ENCODE measurements at places on chromosomes 13 and 19.

GRCh38 chr13:35309706-35310105, 166.8 kb downstream of the MAB21L1 start:
- DNase-seq, result no peak

- no peak for DNase-seq
Measured at GRCh38 chr13:33208290-33209220, 77.0 kb downstream of the STARD13 start.

DNA sequence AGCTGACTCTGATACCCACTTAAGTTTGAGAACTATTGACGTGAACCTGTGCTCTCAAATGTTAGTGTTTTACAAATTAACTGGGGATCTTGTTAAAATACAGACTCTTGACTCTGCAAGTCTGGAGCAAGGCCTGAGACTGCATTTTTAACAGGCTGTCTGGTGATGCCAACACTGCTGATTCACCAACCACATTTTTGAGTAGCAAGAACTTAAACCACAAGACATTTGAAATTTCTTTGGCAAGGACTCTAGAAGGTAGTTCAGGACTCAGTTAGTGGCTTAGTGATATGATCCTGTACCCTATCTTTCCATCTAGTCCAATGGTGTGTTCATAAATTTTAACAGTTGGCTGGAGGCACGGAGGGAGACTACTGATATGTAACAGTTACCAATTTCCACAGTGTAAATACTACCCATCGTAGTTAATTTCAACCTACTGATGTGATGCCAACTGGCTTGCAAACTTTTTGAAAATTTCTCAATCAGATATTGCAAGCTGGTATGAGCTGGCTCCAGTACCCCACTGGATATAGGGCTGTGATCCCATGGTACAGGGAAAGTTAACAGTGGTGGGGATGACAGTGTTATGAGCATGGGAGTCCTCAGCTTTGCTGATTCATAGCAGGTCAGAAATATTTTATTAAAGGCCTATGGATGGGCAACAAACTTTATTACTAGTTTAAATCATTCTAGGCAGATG, 255.1 kb downstream of the TBC1D4 start:
- DNase-seq, result no peak

GRCh38 chr13:31286930-31287329, 87.2 kb downstream of the B3GLCT start:
- no peak for DNase-seq

GRCh38 chr13:86201477-86201876, 402.3 kb upstream of the SLITRK6 start:
- no peak for DNase-seq

DNA sequence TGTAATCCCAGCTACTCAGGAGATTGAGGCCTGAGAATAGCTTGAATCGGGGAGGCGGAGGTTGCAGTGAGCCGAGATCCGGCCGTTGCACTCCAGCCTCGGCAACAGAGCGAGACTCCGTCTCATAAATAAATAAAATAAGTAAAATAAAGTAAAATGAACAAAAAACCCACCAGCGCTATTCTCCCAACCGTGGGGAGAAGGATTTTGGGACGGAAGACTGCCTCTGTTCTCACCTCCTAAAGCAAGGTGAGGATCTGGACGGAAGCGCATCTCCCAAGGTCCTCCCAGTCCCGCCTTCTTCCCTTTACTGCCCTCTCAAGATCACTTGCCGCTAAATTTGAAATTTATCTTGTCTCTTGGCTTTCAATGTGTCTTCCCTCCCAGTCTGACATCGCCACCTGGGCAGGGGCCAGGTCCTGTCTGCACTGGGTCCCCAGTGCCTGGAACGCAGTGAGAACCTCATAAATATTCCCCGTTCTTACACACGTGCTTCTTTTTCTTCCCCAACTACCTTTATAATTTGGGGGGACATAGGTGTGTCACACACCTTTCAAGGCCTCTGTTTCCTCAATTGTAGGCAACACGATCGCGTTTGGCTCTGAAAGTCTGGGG, 1.2 kb upstream of the DNAJB1 start:
- no peak for DNase-seq

- DNase-seq, result no peak
Measured at GRCh38 chr19:30665449-30665848, 293.3 kb downstream of the ZNF536 start.

- DNase-seq, result no peak
Measured at GRCh38 chr13:79228972-79229371, 177.1 kb downstream of the RBM26 start.

GRCh38 chr13:40233731-40234195, 432.7 kb downstream of the FOXO1 start:
- no peak for DNase-seq

GRCh38 chr19:52138983-52139251, 821 bp downstream of the ZNF616 start:
- no peak for DNase-seq

- DNase-seq, result no peak
Measured at GRCh38 chr19:13337181-13337580, 169.1 kb downstream of the CACNA1A start.

DNA sequence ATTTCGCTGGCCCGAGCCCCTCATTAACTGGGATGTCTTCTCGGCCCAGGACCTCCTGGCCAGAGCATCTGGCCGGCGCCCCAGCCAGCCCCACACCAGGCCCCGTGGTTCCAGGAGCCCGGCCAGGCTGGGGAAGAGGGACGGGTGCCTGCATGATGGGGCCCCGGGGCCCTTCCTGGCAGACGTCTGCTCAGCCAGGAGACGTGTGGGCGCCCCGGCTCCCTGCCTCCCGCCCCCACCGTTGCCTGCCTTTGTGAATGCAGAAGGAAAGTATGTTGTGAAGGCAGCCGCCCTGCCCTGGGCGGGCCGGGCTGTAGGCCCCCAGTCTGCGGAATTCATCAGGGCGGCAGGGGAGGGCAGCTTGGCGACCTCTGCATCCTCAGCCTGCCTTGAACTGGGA, 4.4 kb upstream of the COMP start:
- DNase-seq, result no peak

DNA sequence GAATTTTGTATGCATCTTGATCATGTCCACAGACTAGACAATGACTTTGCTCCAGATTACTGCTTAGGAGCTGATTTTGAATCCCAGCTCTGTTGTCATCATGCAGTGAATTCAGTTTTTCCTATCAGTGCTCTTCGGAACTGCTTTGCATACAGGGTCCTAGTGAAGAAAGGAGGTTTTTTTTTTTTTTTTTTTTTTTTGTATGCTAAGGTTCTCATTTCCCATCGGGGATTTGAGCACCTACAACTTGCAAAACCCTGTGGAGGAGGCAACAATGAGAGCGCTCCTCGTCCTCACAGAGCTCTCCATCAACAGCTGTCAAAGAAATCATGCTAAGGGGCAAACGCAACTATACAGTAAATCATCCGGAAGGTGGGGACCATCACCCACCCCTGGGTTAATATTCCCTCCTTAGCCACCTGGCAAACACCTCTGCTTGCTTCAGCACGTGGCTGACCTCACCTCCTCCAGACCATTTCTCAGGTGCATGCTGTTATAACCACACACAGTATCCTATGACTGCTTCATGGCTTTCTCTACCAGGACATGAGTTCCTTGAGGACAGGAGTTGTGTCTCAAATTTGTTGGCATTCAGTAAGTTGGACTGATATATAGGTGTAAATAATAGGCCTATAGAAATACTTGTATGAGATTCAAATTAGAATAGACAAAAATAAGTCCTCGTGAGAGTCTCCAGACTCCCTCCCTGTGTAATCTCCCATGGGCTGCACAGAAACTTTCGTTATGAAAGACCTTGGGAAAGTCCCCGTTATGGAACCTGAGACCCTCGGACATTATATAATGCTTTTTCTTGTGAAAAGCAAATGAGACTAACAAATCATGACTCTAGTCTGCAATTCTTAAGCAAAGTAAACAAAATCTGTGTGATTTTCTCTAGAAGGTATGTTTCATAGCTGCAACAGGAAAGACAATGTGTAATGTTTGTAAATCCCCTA, 113.8 kb downstream of the KATNAL1 start:
- no peak for DNase-seq

- DNase-seq, result peak; percentile 25
Measured at GRCh38 chr19:46717716-46718143, 816 bp upstream of the PRKD2 start.

DNA sequence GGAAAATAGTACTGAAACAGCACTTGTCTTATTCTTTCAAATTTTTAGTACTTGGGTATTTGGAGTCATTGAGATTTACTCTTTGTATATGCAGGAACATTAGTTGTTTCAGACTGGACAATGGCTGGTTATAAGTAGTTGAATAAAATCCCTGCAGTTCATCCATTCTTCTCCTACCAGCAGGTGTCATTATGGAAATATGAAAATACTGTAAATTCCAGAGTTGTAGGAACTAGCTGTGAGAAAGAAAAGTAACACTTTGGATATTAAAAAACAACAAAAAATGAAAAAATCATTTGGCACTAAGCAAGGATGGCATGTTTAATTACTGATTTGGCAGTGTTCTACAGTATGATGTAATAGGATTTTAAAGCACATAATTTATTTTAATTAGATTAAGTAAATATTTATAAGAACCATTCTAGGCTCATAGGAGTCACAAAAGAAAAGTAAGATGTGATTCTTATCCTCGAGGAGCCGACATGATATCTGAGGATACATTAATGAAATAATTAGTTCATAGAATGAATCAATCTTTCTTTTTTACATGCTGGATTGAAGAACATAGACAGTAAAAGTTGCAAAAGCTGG, 155.3 kb downstream of the KCNRG start:
- DNase-seq, result no peak

- DNase-seq, result no peak
Measured at GRCh38 chr13:73254827-73255226, 196.0 kb downstream of the KLF5 start.

DNA sequence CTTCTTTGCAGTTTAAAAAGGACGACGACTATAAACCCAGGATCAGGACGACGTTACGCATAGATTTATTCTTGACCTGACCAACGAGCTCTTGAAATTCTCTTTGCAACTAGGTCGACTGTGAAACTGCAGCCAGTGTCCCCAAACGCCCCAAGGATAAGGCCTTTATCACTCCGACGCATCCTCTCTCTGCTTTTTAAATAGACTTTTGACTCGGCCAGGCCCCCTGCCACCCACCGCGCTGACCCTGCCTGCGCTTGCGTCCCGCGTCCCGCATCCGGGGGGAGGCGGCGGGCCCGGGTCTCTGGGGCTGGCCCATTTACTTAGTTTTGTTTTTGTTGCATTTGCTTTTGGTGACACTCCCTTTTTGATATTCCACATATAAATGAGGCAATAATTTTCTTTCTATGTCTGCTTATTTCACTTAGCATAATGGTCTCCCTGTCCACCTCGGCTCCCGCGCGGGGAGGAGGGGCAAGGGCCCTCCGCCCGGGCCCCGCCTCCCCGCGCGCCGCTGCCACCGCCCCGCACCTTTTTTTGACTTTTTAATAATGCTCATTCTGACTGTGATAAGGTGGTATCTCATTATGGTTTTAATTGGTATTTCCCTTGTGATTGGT, 17.4 kb downstream of the RB1 start:
- no peak for DNase-seq

DNA sequence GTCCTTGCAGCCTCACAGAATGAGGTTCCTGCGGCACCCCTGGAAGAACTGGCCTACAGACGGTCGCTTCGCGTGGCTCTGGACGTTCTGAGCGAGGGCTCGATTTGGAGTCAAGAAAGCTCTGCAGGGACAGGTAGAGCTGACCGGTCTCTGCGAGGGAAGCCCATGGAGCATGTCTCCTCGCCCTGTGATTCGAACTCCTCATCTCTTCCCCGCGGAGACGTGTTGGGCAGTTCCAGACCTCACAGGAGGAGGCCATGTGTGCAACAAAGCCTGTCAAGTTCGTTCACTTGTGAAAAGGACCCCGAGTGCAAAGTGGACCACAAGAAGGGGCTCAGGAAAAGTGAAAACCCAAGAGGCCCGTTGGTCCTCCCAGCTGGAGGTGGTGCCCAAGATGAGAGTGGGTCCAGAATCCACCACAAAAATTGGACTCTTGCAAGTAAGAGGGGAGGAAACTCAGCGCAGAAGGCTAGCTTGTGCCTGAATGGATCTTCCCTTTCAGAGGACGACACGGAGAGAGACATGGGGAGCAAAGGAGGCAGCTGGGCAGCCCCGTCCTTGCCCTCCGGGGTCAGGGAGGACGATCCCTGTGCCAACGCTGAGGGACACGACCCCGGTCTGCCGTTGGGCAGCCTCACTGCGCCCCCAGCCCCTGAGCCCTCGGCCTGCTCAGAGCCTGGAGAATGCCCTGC, 23.4 kb upstream of the NDUFS7 start:
- DNase-seq, result no peak

GRCh38 chr13:83839146-83839545, 43.1 kb downstream of the SLITRK1 start:
- no peak for DNase-seq

- peak; percentile 72 for DNase-seq
Measured at GRCh38 chr19:9586764-9587163, 2.5 kb upstream of the ZNF121 start.

GRCh38 chr13:24161980-24162525, 1.5 kb downstream of the SPATA13 start:
- DNase-seq, result no peak

- no peak for DNase-seq
Measured at GRCh38 chr19:7900401-7900870, 3.2 kb upstream of the MAP2K7 start.

GRCh38 chr19:51508059-51508733, 6.6 kb upstream of the SIGLEC12 start:
- no peak for DNase-seq

- no peak for DNase-seq
Measured at GRCh38 chr13:30997697-30998096, 65.2 kb downstream of the TEX26 start.

DNA sequence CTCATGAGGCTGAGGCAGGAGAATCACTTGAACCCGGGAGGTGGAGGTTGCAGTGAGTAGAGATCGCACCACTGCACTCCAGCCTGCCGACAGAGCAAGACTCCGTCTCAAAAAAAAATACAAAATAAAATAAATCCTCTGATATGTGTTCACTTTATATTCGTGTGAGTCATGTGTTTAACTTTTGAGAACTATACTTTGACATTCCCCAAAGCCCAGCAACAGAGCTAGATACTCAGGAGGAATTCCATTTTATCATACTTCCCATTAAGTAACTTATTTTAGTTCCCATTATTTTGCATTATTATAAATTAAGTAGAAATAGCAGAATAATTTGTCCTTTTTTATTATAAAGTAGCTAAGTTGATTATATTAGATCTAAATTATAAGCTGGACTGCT, 3.3 kb upstream of the CHAMP1 start:
- DNase-seq, result no peak

DNA sequence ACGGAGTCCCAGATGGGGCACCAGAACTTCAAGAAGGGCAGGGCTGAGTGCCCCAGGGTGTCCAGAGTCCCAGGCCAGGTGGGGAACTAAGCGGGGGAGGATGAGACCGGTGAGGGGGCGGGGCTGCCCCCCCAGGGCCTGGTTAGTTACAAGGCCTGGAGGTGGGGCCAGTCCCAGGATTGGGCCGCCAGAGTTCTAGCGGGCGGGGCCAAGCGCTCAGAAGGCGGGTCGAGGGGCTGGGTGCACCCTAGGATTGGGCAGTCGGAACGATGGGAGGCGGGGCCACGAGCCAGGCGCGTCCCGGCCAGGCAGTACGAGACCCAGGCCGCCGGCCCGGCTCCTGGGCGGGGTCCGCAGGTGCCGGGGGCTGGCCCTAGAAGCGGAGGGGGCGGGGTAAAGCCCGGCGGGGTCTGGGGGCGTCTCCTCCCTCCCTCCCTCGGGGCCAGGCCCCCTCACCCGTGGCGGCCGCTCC, 571 bp downstream of the ZNF653 start:
- peak; percentile 98 for DNase-seq
